ENCODE measurements at places on chromosomes 2 and 18. TPM values are rescaled to one million over a fixed set of nuclear protein-coding genes. Genes with fewer than 3 reads are reported as not detected.

The ALK gene
- 0.04 TPM for polyA plus RNA-seq

DNA sequence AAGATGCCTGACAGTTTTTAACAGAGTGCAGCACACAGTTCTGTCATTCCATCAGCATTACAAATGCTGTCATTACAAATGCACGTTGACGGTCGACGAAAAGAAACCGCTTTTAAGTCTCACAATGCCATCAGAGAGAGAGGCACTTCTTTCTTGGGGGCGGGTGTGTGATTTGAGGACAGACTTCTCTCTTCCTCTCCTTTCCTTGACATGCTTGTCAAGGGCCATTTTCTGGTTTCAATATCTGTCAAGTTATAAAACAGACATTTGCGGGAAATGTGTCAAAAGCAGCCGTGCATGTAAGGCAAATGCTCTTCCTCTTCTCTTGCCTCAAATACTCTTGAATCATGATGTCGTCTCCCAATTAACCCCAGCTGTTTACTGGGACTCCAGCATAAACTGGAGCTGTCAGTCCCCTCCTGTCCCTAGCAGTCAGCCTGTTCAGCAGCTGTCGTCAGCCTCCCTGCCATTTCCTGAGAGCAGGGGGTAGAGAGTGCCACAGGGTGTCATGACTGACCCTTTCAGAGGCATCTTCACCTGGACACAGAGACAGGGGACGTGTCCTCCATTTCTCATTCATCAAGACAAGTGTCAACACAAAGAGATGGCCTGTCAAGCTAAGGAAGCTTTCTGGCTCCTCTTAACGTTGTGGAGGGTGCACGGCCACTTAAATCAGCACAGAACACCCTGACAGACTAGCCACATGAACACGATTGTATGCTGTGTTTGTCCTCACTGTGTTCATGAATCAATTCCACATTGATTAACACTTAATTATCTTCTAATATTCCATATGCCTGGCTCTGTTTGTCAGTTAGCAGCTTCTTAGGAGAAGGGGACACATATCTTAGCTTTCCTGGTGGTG is 305.4 kb upstream of the RAB6C start:
- no peak for DNase-seq

The ECEL1 gene
- not detected for polyA plus RNA-seq

DNA sequence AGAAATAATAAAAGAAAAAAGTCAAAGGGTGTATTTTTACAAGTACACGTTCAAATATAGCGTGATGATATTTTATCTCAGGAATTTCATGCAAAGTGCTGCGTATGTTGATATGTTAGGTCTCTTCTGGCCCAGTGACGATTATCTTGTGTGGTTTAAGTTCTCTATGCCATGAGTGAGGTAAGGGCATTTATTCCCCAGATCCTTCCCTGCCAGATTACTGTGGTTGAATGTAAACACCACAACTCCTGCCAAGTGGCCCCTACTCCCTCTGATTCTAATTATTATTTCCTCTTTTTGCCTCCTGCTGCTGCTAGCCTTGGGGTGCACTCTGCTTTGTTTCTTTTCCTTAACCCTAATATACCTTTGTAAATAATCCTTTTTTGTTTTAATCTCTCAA is 12.2 kb downstream of the SCN2A start:
- DNase-seq = no peak

GRCh38 chr2:176496761-176497160 is 227.5 kb downstream of the MTX2 start:
- no peak for DNase-seq

The KANSL3 gene
- 18.2 TPM for polyA plus RNA-seq

GRCh38 chr2:197504512-197504911 is 4.3 kb downstream of the HSPE1 start:
- no peak for DNase-seq

DNA sequence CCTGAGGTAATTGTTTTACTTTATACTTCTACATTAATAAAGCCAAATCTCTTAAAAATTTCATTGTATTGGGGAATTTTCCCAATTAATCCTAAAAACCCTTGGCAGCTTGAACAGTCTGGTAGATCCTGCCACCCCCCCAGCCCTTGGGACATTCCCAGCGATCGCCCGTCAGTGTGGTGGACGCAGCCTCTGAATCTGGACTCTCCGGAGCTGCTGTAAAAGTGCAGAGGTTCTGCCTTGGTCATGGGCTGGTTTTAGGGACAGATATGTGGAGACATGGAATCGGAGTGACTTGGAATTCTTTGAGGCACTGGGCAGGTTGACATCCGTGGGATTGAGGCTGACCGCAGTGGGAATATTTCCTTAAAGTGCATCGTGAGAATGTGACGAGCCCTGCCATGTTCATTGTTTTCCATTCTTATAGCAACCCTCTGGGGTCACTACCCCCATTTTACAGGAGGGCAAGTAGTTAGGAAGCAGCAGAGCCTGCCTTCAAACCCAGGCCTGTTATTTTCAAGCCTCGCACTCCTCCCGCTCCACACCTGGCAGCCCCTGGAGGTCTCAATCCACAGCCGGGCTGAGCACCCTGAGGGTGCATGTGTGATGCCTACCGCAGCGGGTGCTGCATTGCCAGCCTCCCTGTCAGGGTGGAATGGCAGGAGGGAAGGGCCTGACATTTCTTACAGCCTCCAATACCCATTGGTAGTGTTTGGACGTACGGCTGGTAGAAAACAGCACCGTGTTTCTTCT is 6.5 kb downstream of the EMILIN2 start:
- DNase-seq = no peak

The MC4R gene
- polyA plus RNA-seq = not detected

- DNase-seq = peak; percentile 39
Observed at GRCh38 chr2:105114551-105114950, 76.7 kb downstream of the MRPS9 start.

The C2orf81 gene
- 0.81 TPM for polyA plus RNA-seq

- DNase-seq = no peak
Observed at GRCh38 chr2:75174981-75175380, 24.3 kb downstream of the TACR1 start.

DNA sequence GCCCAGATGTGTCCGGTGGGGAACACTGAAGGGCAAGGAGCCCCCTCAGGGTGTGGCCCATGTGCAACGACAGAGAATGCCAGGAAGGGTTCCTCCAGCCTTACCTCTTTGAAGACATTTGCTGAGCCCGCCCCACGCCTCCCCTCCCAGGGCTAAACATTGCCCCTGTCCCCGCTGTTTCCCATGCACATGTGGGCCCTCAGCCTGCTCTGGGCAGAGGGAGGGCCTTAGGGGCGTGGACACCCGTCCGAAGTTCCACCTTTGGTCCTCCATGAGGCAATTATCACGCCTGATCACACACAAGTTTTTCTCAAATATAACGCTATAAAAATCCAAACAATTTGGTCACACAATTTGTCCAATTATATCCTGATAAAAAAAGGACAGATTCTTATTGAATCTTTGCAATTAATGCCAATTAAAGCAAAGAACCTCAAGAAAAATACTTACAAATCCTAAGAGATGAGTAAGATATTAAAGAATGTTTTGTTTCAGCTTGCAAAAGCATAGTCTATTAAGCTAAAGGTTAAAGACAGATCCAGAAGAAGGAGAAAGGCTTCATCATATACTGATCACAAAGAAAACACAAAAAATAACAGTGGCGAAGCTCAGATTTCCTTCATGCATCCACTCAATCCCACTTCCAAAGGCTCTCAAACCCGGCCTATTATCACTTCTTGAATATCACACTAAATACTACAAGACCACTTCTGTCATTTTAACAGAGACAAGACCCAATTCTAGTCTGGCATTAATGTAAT is 55.2 kb upstream of the LDLRAD4 start:
- DNase-seq = no peak

The FABP1 gene
- 1,690 TPM for polyA plus RNA-seq

GRCh38 chr2:207422380-207422779 is 107.4 kb upstream of the CREB1 start:
- no peak for DNase-seq

GRCh38 chr2:135755573-135755972 is 13.9 kb downstream of the UBXN4 start:
- DNase-seq = no peak

DNA sequence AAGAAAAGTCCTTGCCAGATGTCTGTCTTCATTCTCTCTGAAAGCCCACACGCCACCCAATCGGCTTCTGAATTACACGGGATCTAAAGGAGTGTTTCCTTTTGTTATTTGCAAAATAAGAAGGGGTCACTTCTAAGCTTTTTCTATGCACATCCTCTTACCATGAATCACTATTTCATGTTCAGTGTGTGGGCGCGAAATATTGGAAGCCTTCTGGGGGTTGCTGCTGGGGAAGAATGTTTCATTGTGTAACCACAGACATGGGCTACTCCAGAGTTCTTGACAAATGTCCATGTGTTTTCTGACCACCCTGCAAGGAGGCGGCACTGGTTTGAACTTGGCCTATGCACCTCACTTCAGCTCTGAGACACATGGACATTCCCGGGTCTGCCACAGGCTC is 133.6 kb upstream of the APCDD1 start:
- no peak for DNase-seq

DNA sequence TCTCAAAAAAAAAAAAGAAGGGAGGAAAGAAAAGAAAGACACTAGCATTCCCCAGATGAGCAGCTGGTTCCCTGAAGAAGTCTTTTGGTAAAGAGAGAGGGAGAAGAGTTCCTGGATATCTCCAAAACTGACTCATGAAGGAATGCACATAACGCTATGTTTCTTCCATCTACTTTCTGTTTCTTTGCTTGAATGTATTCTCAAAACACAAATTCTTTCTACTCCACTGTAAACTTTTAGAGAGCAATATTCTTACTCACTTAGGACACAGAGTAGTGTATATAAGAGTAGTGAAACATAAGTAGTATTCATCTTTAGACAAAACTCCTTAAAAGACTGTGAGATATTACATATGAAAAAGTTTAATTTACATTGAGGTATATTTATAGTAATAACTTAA is 64.2 kb downstream of the TRIP12 start:
- DNase-seq = no peak

DNA sequence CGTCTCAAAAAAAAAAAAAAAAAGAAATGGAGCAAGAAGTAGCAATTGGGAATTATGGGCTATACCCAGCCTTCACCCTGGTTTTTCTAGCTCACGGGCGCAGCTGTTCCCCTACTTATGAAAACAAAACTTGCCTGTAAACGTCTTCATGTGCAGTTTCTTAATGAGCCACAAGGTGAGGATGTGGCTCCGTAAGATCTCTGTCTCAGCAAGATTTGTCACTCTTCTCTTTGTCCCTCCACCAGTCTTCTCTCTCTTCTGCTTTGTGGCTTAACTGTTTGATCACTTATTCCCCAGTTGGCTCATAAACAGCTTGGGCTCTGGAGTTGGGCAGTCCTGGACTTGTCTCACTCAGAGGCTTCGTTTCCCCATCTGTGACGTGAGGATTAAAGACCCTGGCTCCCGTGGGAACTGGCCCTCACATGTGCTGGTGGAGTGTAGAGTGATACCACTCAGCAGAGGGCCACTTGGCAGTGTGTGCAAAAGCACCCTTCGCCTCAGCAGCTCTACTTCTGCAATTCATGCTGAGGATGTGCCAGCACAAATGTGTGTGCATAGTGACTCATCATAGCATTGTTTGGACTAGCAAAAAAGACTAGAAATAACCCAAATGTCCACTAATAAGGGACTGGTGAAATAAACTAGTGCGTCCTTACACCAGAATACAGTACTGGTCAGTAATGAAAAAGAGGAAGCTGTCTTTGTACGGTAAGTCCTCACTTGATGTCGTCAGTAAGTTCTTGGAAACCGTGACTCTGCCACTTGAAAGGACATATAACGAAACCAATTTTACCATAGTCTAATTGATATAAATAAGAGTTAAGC is 8.7 kb downstream of the CEP68 start:
- peak; percentile 72 for DNase-seq

DNA sequence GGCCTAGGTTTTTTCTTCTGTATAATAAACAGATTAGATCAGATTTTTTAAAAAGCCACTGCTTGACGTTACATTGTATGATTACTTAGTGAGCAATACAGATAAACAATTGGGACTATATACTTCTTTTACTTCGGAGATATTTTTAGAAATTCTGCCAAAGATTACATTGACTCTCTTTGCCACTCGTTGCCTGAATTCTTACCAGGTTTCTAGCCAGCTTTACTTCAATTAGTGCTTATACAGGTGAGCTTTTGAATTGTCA is 156.6 kb downstream of the HAUS1 start:
- no peak for DNase-seq

DNA sequence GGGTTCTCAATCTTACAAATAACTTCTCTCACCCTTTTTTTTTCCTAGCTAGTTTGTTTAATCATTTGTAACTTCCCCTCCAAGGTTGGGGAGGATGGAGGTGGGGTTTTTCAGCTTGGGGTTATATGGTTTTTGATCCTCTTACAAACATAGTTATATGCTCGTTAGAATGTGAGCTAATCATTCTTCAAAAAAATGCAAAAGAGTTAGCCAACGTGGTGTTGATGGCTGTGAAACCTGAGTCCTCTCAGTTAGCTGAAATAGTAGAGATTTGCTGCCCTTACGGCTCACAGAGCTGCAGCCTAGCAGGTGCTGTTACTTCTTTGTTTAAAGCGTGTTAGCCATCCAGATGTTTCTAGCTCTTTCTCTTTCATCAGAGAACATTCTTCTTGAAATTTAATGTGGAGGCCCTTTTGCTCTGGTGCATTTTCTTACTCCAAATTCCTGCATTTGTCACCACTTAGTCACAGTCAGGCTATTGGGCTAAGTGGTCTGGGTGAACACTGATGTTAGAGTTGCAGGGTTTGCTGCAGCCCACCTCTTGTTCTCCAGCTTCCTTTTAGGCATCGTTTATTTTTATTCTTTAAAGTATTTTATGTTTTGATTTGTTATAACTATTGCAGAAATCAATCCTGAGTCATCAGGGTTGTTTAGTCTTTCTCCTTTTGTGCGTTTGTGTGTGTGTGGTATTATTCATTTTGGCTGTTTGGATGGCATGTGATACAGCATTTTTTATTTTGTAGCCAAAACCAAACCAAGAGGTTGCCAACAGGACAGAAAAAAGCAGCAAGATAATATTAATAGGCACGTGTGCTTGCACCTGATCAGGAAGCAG is 41.1 kb downstream of the LIMS1 start:
- no peak for DNase-seq

The GPBAR1 gene
- 3.9 TPM for polyA plus RNA-seq

DNA sequence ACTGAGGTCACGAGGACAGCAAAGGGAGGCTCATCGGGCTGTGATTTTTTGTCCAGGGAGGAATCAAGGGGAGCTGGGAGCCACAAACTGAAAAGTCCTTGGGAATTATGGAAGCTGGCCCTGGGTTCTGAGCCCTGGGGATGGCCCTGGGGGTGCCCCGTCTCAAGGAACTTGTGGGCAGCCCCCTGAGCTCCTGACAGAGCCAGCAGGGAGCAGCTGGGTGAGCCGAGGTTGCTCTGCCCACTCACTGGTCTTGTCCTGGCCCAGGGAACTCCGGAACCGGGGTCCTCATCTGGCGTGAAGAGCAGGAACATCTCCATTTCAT is 61.3 kb upstream of the HDAC4 start:
- no peak for DNase-seq

Measured in small intestine (tissue), 16 donors.